Uterus (tissue), 4 donors: ENCODE measurements at places on chromosomes 5 and 9. TPM values are rescaled to one million over a fixed set of nuclear protein-coding genes. Genes with fewer than 3 reads are reported as not detected.
A peak's percentile ranks its signal among the peaks of the same experiment; 100 is the strongest.

GRCh38 chr9:87405677-87406542 lies 91.8 kb upstream of the DAPK1 start:
- H3K4me1 ChIP-seq, result no peaks in the 10 kb centered on the region
- H3K36me3 ChIP-seq, result no peaks in the 10 kb centered on the region
- no peak overlapping the region for H3K27ac ChIP-seq
- peak; percentile 70 for DNase-seq

The PDCD1LG2 gene
- total RNA-seq, result 2.4 TPM

DNA sequence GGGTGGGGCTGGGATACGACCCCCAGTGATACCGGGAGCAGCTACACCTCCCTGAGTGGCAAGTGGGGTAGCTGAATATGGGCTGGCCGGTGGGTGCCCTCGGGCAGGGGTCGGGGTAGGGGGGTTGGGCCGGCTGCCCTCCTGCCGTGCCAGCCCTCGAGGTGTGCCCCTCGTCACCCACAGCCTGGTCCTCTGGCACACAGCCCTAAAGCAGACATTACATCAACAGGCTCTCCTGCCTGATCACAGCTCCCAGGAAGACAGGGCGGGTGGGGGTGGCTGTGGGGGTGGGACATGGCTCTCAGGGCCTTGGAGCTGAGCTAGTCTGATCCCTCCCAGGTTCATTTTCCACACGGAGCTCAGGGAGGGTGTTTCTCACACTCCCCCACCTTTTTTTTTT lies 23.2 kb downstream of the FBXW5 start:
- H3K27me3 ChIP-seq, result no peaks in the 10 kb centered on the region
- no peak for DNase-seq
- H3K4me1 ChIP-seq, result no peaks in the 10 kb centered on the region
- no peaks in the 10 kb centered on the region for H3K36me3 ChIP-seq
- H3K4me3 ChIP-seq, result no peak overlapping the region

- H3K4me1 ChIP-seq, result peaks cover 8% of the 10 kb centered on the region
- H3K27ac ChIP-seq, result no peak overlapping the region
- DNase-seq, result no peak
- H3K27me3 ChIP-seq, result no peaks in the 10 kb centered on the region
These were observed 403.0 kb downstream of the GADD45G start for GRCh38 chr9:90007516-90008440.

The IL5 gene
- not detected for total RNA-seq
